Mucosa of descending colon (tissue), 3 donors: ENCODE measurements at places on chromosomes 6 and 20.

- no peak for DNase-seq
Observed at GRCh38 chr6:54706391-54706790, 140.2 kb upstream of the FAM83B start.

- DNase-seq, result no peak
Observed at GRCh38 chr6:63724721-63725120, 89.1 kb downstream of the PHF3 start.

- DNase-seq, result no peak
Observed at GRCh38 chr20:45328451-45328850, 19.8 kb downstream of the SDC4 start.

DNA sequence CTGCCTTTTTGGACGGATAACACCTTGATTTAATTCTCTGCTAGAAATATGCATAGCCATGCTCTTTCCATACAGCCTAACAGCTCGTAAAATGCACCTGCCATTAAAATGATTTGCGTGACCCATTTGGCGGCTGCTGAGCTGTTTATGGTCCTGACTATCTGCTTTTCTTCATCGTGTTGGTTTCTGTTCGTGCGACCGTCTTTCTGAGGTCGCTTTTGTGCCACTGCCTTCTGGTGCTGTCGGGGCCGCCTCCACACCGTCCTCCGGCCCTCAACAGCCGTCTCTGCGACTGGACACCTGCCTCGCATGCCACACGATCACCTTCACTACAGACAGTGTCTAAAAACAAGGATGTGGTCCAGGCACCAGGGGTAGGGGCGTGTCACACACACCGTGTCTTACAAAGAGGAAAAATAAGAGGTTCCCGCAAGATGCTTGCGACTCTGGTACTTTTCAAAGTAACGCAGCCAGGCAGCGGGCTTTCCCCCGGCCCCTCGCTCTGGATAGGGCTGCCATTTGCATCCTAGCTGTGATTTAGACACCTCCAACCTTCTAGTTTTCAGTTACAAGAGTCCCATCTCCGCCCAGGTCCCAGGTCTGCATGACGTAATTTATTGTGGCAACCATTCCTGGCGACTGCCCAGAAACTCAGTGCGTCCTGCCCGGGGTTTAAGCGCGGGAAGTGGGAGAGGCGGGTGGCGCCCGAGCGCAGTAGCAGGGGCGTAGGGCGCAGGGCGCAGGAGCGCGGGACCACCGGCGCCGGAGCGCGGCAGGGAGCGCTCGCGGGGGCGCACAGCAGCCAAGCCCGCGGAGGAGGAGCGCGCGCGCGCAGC lies at the start of gene STMND1:
Gene STMND1 (plus strand): TSS at position 629 of the 836 bp plus-strand sequence. CDS start 208 bp downstream, outside the sequence.
- peak; percentile 83 for DNase-seq

DNA sequence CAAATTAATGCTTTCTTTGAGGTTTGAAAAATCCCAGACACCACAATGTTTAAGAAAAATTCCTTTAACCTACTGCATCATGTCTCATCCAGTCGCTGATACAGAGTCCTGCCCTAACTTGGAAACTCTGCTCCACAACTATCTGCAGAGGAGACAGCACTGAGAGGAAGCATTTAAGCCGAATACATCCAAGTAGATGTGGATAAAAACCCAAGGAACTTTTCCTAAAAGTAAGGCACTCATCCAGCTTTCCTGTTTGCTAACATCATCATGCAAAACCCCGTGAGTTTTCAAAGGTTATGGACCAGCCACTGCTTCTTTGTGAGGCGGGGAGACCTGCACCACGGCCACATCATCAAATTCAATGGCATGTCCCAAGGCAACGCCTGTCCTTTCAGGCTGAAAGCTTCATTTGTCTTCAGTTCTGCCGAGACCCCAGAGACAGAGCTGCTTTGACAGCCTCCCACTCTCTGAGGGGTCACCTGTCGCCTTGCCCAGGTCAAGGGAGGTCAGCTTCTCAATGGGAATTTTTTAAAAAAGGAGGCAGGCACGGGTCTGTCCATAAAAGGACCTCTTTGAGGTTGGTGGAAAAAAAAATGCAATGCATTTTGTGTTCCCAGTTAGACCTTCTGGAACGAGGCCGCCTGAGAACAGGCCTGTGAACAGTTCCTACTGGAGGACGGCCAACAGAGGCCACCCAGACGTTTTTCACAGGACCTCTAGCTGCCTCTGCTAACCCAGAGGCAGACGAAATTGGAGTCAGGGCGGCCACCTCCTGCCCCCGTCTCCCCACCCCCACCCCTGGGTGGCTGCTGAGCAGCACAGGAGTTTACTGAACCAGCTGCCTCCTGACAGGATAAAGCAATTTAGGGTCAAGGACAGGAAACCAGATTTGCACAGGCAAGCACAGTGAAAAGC lies 142.5 kb upstream of the HDDC2 start:
- DNase-seq, result peak; percentile 41

DNA sequence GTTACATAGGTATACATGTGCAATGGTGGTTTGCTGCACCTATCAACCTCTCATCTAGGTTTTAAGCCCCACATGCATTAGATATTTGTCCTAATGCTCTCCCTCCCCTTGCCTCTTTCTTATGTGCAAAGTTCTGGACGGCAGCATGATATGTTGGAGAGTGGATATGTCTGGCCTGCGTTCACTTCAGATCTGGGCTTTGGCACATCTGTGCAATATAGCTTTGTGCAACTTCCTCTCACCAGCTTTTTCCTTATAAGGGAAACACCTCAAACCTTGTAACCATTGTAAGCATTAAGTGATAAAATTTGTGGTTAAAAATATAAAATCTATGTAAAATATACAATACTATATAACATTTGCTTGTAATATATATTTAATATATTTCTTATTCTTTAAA lies 288.0 kb downstream of the PHACTR1 start:
- no peak for DNase-seq

- no peak for DNase-seq
Observed at GRCh38 chr6:25862199-25862598, 11.8 kb downstream of the SLC17A3 start.

GRCh38 chr6:134079406-134079921 lies 27.0 kb upstream of the SLC2A12 start:
- no peak for DNase-seq

GRCh38 chr6:2309122-2309521 lies 63.7 kb upstream of the GMDS start:
- DNase-seq, result no peak

- no peak for DNase-seq
Observed at GRCh38 chr20:11331096-11331495, 586.6 kb upstream of the BTBD3 start.

DNA sequence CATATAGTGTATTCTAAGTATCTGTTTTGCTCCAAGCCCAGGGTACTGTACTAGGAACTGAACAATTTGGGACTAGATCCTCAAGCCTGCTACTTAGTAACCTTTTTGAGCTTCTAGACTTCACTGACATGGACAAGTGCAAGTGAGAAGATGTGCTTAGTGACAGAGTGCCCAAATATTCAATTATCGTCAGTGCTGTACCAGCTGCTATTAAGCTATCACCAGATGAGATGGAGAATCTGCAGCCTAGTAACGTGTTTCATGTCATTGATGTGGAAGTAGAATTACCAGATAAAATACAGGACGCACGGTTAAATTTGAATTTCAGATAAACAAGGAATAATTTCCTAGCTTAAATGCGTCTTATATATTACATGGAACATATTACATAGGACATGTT lies 218.3 kb downstream of the ARID1B start:
- DNase-seq, result no peak
